ENCODE measurements at places on chromosomes 16 and 17.
A peak's percentile ranks its signal among the peaks of the same experiment; 100 is the strongest.

- DNase-seq, result no peak
Measured at GRCh38 chr17:5798094-5798493, 213.8 kb upstream of the NLRP1 start.

- DNase-seq, result no peak
Measured at GRCh38 chr16:17827313-17827712, 356.6 kb upstream of the XYLT1 start.

- DNase-seq, result no peak
Measured at GRCh38 chr17:49976163-49976827, 7.3 kb downstream of the DLX4 start.

DNA sequence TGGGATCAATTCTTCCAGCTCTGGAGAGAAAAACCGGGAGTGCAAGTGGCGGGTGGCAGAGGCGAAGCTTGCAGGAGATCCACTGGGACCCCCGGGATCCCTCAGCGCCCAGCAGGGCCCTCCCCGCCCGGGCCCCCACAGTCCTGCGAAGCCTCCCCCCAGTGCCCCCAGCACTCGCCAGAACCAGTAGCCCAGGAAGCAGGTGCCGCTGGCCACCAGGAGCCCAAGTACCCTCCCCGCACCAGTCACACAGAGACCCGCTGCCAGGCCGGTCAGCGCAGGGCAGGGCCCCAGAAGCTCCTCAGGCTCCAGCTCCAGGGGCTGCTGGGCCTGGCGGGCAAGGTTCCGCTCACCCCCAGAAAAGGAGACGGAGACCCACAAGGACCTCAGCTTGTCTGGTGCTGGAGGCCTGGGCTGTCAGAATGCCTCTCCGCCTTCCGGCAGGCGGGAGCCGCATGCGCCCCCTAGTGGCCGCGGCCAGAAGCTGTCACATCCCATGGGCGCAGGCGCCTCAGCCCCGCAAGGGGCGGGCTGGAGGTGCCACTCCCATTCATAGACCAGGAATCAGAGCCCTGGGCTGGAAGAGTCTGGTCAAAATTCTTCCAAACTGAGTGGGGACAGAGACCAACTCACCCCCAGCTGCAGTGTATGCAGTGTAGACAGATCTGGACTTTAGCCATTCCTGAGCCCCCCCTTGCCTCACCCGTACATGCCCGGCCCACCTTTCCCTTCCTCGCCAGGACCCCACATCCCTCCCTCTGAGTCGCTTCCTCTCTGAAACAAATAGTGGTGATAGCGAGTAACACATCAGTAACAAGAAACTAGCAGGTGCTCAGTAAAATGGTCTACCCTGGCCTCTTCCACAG lies 1002.3 kb downstream of the KCNJ18 start:
- no peak for DNase-seq

DNA sequence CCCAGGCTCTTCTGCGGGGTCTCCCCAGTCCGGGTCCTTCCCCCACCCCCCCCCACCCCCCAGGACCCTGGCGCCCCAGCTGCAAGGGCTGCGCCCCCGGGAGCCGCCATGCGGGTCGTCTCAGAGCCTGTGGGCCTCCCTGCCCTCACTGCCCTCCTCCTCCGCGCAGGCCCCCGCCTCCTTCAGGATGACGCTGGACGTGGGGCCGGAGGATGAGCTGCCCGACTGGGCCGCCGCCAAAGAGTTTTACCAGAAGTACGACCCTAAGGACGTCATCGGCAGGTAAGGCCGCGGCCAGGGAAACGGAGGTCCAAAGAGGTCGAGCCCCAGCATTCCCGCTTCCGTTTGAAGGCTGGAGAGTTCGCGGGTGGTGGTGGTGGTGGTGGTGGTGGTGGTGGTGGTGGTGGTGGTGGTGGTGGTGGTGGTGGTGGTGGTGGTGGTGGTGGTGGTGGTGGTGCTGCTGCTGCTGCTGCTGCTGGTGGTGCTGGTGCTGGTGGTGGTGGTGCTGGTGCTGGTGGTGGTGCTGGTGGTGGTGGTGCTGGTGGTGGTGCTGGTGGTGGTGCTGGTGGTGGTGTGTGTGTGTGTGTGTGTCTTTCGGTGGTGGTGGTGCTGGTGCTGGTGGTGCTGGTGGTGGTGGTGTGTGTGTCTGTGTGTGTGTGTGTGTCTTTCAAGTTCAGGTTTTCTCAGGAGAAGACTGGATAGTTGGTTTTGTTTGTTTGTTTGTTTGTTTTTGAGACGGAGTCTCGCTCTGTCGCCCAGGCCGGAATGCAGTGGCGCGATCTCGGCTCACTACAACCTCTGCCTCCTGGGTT lies 615 bp downstream of the PHKG2 start:
- DNase-seq, result peak; percentile 75

- DNase-seq, result peak; percentile 12
Measured at GRCh38 chr16:5979905-5980550, 882.4 kb upstream of the EEF2KMT start.

GRCh38 chr17:48071654-48072053 lies 23.5 kb downstream of the NFE2L1 start:
- no peak for DNase-seq

GRCh38 chr16:79137426-79137939 lies 463.1 kb downstream of the MAF start:
- DNase-seq, result no peak

- no peak for DNase-seq
Measured at GRCh38 chr16:62224646-62225209, 188.5 kb upstream of the CDH8 start.

- DNase-seq, result no peak
Measured at GRCh38 chr16:24689128-24689527, 40.3 kb upstream of the TNRC6A start.

DNA sequence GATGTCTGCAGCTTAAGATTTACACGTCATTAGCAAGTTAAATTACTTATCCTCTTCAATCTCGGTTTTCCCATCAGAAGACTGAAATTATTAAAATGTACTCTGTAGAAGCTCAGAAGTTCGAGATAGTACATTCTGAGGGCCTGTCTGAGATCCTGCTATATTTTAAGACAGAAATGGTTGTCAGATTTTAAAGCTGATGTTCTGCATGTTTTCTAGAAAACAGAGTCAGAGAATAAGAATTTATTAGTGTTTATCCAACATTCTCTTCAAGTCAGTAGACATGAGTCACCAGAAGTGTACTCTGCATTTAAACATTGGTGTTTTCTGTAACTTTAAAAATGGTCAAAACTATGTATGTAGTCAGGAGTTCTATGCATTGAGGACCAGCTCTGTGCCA lies 155.2 kb upstream of the MYOCD start:
- DNase-seq, result no peak

DNA sequence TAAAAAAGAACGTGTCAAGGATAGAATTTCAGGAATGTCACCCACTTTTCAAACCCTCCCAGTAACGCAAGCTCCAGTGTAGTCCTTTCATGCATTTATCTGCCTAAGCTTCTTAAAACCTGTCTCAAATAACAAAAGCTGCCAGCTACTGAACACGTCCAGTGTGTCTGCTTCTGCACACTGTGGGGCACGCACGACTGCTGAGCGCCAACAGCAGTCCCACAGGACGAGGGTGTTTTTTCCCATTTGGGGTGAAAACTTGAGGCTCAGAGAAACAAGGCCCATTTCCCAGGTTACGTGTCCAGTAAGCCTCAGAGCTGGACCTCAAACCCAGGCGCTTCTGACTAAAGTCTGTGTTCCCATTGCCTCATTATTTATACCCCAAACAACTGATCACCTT lies 17.2 kb downstream of the NTAN1 start:
- no peak for DNase-seq

GRCh38 chr17:37614823-37615222 lies 5.6 kb upstream of the SYNRG start:
- no peak for DNase-seq

DNA sequence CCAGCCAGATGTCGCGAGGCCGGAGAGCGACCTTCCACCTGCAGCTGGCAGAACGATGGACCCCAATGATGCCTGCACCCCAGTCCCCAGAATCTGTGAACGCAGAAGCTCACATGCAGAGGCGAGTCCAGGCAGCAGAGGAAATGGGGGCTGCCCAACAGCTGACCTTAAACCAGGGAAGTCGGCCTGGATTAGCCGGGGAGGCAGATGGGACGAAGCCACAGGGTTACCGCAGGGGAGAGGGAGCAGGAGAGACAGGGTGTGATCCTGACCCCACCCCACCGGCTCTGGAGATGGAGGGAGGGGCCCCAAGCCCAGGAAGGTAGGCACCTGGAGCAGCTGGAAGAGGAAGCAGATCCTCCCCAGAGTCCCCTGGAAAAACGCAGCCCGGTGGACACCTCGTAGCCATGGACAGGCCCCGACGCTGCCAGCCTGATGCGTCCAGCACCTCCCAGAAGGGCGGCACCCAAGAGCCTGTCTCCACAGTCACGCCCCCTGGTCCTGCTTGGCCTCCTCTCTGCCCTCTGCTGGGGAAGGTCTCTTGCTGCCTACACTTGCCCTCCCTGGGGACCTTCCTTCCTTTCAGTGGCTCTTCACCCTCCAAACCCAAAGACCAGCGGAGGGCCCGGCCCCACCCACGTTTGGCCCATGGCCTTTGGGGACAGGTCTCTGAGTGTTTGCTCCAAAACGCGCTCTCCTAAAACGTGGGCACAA lies 37.3 kb downstream of the PIEZO1 start:
- DNase-seq, result no peak

- no peak for DNase-seq
Measured at GRCh38 chr16:3346041-3346440, 9.6 kb upstream of the OR2C1 start.

- no peak for DNase-seq
Measured at GRCh38 chr17:43671031-43671692, 9.4 kb upstream of the MEOX1 start.

DNA sequence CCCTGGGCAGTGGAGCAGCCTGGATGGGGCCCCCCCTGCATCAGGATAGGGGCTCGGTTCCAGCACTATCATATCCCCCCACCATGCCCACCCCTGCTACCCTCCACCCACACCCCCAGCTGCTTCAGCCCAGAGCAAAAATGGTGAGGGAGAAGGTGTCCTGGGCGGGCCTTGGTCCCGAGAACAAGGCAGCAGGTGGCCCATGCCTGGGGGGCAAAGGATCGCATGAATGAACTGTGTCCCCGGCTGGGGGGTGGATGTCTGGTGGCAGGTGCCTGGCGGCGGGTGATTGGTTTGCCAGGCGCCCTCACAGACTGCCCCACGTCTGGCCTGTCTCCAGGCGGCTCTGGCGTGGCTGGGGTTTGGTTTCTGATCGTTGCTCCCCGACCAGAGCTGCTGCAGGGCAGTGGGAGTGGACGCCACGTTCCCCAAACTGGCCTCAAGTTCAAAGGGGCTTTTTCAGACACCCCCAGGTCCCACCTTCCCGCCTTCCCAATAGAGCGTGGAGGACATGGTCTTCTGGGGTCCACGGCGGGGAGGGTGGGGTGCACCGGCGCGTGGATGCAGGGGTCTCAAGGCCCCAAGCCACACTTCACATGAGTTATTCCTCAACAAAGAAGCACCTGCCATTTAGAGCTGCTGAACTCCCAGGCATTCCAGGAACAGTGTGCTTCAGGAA lies 12.6 kb downstream of the UTS2R start:
- DNase-seq, result no peak

GRCh38 chr17:7885367-7886226 lies 3.0 kb upstream of the CHD3 start:
- peak; percentile 77 for DNase-seq

DNA sequence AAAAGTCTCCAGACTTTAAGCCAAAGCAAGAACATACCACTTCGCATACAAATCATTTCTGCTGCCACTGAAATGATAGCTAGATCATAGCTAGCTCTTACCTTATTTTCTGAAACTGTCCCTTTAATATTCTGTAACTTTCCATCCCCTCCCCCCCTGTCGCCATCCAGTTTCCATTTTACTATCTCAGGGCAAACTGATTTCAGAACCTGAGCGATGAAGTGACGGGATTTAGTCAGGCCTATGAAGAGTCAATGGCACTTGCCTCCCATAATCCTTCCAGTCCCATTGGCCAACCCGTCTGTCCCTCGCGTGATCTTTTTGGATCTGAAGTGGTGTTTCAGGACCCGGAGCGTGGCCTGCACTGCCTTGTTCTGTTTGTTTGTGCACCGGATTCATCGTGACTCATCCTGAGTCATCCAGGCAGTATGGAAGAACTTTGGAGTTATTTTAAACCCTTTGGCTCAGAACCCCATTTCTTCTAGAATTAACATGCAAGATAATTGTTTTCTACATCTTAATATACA lies 199.8 kb upstream of the CHMP6 start:
- DNase-seq, result peak; percentile 90

GRCh38 chr16:50881956-50882355 lies 140.1 kb downstream of the CYLD start:
- no peak for DNase-seq

GRCh38 chr16:17538927-17539326 lies 68.2 kb upstream of the XYLT1 start:
- no peak for DNase-seq

- no peak for DNase-seq
Measured at GRCh38 chr17:14019186-14019956, 49.9 kb upstream of the COX10 start.

- peak; percentile 14 for DNase-seq
Measured at GRCh38 chr16:50534556-50534955, 13.6 kb upstream of the NKD1 start.

DNA sequence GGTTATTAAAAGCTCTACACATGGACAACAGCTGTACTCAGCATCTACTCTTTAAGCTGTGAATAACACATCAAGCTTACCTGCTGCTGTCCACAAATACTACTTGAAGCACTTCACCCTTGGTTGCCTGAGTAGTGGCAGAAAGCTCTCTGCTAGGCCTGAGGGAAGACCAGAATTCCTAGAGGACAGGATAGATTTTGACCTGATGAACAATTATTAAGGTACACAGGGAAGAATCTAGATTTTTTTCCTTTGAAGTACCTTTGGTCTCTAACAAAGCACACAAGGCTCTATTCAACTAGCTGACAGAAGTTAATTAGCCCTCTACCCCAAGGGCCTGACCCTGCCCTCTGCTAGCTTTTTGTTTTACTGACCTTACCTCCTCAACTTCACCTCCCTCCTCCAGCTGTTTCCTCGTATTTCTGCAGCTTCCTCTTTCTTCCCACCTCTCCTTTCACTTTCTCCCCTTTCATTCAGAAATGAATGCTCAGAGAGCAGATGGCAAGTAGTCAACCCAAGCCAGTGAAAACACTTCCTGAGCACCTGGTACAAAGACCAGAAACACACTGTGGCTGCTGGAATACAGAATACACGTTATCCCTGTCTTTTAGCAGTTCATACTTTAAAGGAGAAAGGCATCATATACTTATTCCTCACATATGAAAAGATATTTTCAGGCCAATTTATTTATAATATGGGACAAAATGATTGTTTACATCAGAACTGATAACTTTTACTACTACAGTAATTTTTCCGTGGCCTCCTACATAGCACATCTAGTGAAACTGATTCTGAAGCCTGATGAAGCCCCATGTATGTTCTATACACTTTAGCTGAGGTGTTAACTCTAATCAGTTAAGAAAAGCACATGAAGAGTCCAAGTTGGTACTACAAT lies 5.7 kb upstream of the VEZF1 start:
- no peak for DNase-seq
